ENCODE measurements at places on chromosomes 7 and 10.

DNA sequence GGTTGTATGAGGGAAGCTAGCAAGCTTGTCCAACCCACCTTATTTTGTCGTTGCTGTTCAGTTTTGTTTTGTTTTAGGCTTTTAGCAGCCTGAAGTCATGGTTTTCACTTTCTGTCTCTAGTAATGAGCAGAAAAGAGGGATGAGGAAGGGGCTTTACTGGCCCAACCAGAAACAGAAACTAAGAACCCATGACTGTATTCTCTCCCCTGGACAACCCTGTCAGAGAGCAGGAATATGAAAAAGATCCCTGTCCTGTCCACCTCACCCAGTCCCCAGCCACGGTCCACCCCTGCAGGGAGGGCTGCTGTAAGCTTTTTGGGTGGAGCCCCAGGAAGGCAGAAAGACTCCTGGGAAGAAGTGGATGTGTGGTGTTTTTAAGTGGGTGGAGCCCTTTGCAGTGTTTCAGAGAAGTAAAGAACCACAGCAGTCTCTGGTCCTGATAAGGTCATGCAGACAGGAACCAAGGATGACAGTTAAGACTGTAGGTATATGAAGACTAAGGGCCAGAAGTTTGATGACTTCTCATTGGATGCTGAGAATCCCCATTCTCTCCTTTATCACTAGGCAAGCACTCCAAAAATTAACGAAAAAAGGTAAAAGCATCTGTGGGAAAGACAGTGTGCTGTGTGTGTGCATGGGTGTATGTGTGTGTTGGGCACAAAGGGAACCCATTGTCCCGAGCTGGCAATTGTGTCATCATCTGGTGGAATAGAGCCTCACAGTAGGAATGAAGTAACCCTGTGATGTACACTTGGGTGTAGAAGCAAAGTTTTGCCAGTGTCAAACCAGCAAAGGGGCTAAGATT lies 13.8 kb downstream of the MRPL32 start:
- no peak for DNase-seq

GRCh38 chr7:113314594-113314993 lies 196.2 kb upstream of the SMIM30 start:
- no peak for DNase-seq

GRCh38 chr7:80950550-80950967 lies 31.7 kb upstream of the SEMA3C start:
- no peak for DNase-seq

DNA sequence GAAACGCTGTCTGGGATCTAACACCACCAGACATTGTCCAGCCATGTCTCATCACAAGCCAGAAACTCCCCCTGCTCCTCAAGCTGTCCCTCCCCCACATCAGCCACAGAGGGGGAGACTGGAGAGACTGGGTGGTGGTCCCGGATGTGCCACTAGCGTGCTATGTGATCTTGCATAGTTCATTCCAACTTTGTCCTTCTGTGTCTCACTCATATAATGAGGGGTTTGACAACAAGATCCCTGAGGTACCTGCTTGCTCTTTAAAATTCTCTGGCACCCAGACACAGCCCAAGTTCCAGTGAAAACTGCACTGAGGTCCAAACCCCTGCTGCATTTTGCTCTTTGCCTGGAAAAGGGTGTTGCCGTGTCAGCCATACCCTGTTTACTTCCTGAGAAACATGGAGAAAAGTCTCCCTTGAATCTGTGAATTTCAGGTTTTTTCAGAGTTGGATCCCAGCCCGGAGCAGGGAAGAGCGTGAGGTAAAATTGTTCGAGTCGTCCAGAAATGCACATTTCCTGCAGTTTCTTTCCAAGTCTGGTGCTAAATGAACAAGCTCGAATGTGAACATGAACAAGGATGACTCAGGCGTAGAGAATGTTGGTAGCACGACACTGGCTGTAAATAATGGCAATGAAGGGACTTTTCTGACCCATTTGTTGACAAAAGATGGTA lies 156.6 kb downstream of the CCDC3 start:
- DNase-seq: no peak

DNA sequence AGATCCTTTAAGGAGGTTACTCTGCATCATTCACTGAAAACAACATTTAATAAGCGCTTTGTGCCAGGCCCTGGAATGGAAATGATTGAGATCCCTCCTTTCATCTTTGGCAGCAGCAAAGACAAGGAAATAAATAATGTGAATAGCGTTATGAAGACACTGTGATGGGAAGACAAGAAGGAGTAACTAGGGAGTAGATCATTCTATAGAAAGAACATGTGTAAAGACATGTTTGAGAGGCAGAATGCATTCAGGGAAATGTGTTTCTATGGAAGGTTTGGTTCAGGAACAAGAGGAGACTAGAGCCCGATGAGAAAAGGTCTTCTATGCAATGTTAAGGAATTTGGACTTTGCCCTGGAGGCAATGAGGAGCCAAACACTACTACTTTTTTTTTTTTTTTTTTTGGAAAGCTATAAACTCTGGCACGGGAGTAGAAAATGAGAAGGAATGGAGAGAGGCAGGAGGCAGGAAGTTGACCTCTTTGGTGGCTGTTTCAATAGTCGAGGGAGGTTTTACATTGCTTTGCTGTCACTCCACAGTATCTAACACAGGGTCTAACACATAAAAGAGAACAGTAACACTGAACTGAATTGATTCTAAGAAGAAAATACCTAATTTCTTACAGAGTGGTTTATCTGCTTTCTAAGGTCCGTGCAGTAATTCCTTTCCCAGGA lies 44.9 kb downstream of the SMURF1 start:
- no peak for DNase-seq

DNA sequence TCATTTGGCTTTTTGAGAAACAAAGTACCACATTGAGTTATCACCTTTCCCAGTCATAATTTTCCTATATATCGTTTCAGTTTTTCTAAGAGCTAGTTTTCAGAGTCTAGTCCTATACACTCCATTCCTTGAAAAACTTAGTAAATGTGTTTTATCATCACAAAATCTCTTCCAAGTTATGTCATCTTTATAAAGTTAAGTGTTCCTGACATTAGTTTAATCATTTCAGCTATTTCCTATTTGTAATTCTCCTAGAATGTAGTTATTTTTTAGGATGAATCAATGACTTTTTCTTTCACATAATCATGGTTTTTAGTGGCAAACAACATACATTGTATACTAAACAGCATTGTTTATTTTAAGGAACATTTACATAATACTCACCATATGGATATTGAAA lies 191.7 kb upstream of the BET1 start:
- DNase-seq: no peak

DNA sequence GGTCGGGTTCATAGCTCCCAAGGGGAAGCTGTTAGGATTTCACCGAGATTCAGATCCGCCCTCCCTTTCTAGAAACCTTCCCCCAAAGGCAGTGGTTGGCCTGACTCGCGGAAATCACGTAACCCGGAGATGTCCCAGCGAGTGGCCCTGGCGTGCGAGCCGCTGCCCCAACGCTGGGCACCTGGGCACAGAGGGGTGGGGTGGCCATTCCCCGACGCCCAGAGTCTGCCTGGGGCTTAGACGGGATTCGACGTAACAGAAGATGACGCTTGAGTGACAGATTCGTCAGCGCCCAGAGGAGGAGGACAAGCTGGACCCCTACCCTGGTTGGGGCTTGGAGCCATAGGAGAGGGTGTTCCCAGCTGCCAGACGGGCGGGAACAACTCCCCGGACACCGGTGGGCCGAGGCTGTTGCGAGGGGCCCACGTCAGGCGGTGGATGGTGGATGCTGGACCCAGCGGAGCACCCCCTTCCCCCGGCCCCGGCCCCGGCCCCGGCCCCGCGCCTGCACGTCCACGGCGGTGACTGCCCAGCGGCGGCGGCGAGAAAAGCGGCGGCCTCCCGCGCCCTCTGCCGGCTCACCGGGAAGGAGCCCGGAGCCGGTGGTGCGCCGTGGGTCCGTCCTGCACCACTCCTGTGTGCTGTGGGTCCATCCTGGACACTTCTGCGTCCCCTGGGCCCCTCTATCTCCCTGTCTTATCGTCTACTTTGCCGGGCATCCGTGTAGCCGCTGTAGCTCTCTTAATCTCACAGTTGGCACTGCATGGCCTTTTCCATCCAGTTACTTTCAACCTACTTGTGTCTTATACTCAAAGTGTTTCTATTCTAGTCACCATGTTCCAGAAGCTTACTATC lies 35.4 kb upstream of the KNDC1 start:
- peak; percentile 71 for DNase-seq

GRCh38 chr10:100101192-100102076 lies 19.8 kb upstream of the CPN1 start:
- no peak for DNase-seq

GRCh38 chr10:87740254-87740655 lies 77.8 kb downstream of the ATAD1 start:
- no peak for DNase-seq

DNA sequence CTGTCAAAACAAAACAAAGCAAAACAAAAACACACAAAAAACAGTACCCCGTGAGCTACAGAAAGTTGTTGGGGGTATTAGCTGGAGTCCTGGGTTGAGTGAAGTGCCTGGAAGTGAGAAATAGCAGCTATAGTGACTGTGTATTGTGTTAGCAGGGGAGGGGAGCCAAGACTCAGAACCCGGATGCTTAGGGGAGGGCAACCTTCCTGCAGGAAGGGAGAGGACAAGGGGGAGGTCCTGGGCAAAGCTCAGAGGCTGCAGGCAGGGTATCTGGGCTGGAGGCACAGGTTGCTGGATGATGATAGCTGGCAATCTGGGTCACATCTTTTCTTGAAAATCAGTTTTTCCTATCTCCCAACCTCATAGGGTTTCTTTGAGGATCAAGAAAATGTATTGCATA lies 75.8 kb upstream of the PARD3 start:
- DNase-seq: peak; percentile 38

GRCh38 chr7:32163141-32163806 lies 93.1 kb upstream of the PDE1C start:
- DNase-seq: no peak

- no peak for DNase-seq
These were observed 215.8 kb downstream of the PTPRN2 start for GRCh38 chr7:158371856-158372255.
